ENCODE measurements at places on chromosomes 6 and 20.

GRCh38 chr6:150491811-150492172, 107.9 kb upstream of the PLEKHG1 start:
- DNase-seq, result no peak

- DNase-seq, result no peak
Measured at GRCh38 chr6:169424149-169424804, 170.6 kb upstream of the THBS2 start.

- DNase-seq, result peak; percentile 48
Measured at GRCh38 chr6:101011186-101011585, 130.1 kb upstream of the ASCC3 start.

- DNase-seq, result no peak
Measured at GRCh38 chr6:168122521-168122920, 43.5 kb upstream of the FRMD1 start.

DNA sequence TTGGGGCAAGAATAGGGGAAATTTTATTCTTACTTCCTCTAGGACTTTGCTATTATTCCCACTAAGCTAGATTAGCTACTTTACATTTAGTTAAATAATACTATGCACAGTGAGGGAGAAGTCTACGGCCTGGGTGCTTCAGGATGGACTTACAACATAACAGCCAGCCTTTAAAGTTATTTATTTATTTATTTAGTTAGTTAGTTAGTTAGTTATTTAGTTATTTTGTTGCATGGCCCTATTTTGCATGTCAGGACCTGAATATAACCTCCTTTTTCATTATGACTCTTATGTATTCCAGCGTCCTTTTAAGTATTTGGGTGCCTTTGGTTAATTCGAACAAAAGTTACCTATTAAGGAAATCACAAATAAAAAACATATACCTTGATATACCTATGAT, 238.7 kb downstream of the EYS start:
- DNase-seq, result no peak

- DNase-seq, result no peak
Measured at GRCh38 chr20:49896204-49896603, 19.1 kb downstream of the SPATA2 start.

DNA sequence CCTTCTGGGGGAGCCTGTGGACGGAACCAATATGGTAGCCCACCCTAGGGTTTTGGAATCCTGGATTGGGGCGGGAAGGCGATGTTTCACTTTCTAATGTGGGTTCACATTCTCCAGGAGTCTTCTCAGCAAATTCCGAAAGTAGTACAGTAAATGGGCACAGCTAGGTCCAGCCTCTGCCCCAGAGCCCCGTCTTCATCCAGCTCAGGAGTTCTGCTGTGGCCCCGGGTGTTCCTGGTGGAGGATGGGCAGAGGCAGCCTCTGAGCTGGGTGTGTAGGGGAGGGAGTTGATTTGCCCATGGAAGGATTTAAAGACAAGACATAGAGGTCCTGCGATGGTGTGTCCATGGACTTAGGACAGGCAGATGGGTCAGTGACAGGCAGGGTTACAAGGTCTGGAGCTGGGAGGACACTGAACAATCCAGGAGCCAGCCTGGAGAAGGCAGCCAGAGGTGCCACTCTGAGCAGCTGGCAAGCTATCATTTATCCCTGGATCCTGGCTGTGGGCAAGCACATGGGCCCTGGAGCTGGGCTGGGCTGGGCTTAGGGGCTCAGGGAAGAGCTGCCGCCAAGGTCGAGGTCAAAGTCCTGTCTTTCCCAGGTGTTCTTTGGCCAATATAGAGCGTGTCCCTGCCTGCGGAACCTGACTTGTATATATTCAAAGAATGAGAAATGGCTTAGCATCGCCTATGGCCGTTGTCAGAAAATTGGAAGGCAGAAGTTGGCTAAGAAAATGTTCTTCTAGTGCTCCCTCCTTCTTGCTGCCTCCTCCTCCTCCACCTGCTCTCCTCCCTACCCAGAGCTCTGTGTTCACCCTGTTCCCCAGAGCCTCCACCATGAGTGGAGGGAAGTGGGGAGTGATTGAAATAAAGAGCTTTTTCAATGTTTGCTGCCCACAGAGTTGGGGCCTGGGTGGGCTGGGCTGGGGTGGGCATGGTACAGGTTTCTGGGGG, 6.7 kb downstream of the CLPSL1 start:
- no peak for DNase-seq

GRCh38 chr6:127538750-127539264, 19.7 kb upstream of the MTCL3 start:
- no peak for DNase-seq

DNA sequence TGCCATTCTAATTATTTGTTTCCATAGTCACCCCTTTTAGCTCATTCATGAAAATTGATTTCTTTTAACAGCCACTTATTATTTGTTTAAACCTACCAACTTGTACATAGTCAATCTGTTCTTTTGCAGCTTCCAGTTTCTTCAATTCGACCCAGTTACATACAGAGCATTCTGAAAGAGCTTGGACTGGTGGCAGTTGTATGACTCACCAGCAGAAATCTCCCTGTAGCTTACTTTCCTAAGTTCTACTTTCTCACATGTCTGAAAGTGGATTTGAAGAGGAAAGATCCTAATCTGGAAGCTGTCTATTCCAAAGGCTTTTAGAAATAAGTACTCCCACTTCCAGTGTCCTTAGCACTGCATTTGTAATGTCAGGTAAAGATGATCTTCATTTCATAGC, 447.9 kb downstream of the HTR1B start:
- no peak for DNase-seq

- DNase-seq, result no peak
Measured at GRCh38 chr20:63384336-63384735, 23.2 kb upstream of the CHRNA4 start.

GRCh38 chr6:111087871-111088667, 766 bp downstream of the SLC16A10 start:
- peak; percentile 71 for DNase-seq

- peak; percentile 75 for DNase-seq
Measured at GRCh38 chr6:88650029-88650619, 313.3 kb downstream of the RNGTT start.

DNA sequence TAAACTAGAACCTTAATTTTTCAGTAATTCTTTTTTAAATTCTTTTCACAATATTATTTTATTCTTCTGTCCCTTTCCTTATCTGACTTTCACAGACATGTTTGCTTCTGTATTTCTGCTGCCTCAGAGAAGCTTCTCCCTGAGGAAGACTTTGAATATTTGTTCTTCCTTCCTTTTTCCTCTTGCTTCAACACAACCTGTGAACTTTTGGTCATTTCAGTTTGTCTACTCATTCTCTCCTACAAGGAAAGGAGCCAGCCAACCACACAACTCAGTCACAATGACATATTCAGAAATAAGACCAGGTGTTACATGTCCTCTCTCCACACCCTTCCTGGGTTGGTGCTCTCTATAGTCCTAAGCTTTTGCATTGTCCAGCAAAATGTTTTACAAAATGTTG, 310.4 kb downstream of the TFAP2B start:
- DNase-seq, result no peak

- no peak for DNase-seq
Measured at GRCh38 chr6:39425346-39426072, 103.0 kb upstream of the KCNK16 start.

GRCh38 chr20:25382704-25383370, 7.8 kb downstream of the ABHD12 start:
- DNase-seq, result no peak

DNA sequence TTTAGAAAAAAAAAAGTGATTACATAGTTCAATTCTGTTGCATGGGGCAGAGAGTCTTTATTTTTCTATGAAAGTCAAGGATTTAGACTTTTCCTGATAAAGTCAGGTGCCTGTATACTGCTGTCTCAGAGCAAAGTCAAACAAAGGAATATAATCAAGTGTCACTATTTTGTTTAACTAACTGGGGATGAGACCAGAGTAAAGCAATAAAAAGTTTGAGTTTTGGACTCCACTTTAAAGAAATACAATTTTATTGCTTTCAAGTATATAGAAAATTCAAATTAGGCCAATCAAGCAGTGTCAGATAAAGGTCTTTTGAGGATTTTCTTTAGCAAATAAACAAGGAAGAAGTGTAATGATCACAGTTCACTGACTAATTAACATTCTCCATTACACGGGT, 48.7 kb upstream of the MYLIP start:
- no peak for DNase-seq

Data from NAMALWA (cell line).